EH (cell line): ENCODE measurements at places on chromosomes 11 and 22.
A peak's percentile ranks its signal among the peaks of the same experiment; 100 is the strongest.

- no peak for DNase-seq
Observed at GRCh38 chr11:12653729-12654128, 20.5 kb upstream of the TEAD1 start.

DNA sequence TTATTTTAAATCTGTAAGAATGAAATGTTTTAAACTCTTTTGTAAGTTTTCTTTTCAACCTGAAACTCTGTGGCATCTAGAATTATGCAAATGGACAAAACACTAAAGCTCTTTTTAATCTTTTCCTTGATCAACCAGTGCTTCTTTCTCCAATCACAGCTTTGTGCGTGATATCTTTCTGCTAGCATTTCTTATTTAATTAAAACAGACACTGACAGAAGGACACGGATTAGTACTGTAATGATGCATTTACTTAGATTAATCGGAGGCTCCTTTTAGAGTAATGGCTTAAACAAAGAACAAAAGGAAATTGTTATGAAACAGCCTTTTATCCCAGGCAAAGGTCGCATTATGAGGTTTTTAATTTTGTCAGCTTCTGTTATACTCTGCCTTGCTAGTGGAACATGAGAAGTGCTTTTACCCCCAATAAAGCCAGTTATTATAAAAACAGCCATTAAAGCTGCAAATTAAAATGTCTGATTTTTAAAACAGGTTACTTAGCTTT is 48.5 kb upstream of the SOX6 start:
- DNase-seq, result no peak

DNA sequence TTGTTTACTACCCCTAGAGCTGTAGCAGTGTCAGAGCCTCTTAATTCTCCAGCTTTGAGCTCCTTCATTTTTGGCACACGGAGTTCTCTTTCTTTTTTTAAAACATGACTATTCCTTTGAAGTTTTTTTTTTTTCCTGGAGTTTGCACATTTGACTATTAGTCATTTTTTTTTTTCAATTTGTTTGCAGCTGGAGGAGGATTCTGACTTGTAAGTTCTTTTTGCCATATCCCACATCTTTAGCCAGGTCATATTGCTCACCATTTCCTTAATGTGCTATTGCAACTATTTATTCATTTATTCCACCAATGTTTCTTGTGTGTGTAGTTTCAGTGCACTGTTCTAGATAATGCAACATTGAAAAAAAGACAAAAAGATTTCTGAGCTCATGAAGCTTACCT is 166.3 kb upstream of the ARHGAP20 start:
- no peak for DNase-seq

DNA sequence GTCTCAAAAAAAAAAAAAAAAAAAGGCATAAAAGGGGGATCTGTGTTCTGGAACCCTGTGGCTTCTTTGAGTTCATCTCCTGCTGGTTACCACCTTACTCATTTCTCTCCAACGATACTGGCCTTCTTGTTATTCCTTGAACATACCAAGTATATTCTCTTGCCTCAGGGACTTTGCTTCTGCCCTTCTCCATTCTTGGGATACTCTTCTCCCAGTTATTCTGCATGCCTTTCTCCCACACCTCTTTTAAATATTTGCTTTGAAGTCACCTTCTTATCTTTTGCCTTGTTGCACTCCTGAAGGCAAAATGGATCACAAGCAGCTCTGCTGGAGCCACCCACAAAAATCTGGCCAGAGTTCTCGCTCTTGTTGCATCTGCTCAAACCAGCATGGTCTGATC is 76.0 kb upstream of the RRM1 start:
- DNase-seq, result peak; percentile 39

DNA sequence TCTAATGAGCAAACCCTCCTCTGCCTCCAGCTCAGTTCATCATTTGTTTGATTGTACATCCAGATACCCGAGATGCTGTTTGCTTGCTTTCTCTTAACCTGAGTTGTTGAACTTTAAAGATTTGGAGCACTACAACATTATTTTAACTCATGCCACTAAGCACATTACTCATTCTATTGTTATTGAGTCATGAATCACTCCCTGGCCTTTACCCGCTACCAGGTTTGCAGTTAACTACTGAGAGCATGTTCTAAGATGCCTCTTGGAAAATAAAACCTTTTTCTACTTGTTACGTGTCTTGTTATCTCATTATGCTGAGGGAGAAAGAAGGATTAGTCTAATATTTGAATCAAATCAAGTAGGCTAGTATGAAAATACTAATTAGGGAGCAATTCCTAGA is 720.6 kb upstream of the ANO5 start:
- no peak for DNase-seq

DNA sequence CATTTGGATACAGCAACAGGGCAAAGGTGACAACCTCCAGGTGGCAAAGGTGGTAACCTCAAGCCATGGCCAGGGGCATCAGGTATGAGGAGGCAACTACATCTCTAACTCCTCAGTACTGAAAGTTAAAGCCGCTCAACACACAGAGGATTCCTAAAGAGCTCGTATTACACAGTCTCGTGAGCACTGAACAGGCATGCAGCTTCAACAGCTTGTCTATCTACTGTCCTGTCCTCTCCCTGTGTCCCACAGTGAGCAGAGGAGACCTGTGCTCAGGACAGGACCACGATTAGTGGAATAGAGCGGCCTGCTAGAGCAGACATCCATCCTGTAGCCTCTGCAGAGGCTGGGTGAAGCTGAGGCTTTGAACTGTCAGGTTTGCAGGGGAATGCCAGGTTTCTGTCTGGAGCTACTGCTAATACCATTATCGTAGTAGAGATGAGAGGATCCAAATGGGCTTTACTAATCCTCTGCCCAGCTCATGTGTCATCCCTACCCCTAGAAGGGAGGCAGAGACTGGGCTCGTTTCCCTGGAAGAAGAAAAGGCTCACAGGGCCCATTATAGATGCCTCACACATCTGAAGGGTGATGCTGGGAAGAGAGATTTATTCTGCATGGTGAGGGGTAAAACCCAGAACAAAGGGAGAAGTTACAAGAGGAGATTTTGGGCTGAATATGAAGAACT is 415.2 kb downstream of the LARGE1 start:
- no peak for DNase-seq

GRCh38 chr11:87230995-87231394 is 193.3 kb downstream of the TMEM135 start:
- DNase-seq, result no peak

GRCh38 chr11:67466367-67466766 is 2.7 kb downstream of the TMEM134 start:
- DNase-seq, result no peak

- no peak for DNase-seq
Observed at GRCh38 chr11:96905143-96905542, 515.3 kb downstream of the JRKL start.
